HT1080 (cell line): ENCODE measurements at places on chromosomes 2 and 18.

GRCh38 chr2:239316562-239317465 lies 84.0 kb downstream of the HDAC4 start:
- no peak for DNase-seq

DNA sequence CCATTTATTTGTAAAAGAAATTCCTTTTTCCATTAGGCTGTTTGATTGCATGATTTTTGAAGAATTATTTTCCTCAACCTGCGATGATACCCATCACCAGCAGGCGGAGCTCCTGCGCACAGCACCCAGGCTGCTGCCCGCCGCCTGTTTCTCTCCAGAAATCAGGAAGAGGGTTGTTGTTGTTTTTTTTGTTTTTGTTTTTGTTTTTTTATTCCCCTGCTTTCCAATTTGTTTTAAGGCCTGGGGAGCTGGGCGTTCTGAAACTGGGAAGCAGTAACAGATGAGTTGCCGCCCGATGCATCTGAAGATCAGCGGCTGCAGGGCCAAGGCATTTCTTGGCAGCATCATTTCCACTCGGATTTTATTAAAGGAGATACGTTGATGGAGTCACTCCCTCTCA lies 132.1 kb downstream of the MBP start:
- DNase-seq: peak; percentile 42

GRCh38 chr2:177084607-177085006 lies 128.0 kb upstream of the HNRNPA3 start:
- no peak for DNase-seq

DNA sequence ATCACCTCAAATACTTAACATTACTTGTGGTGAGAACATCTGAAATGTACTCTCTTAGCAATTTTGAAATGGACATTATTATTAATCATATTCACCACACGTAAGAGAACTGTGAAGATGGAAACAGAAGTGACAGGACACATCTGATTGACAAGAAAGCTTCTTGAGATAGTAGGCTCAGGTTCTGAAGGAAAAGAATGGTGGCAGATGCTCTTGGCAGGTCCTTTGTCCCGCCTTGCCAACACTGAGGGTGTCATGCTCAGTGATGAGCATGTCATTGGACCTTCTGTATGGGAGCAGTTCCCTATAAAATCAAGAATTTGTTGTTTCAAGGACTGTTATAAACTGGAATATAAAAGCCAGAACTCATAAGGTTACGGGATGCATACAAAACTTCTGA lies 428.1 kb downstream of the THSD7B start:
- no peak for DNase-seq

GRCh38 chr18:11035814-11036495 lies 113.4 kb downstream of the PIEZO2 start:
- no peak for DNase-seq

- peak; percentile 13 for DNase-seq
These were observed 27.1 kb upstream of the SCYGR1 start for GRCh38 chr2:227414846-227415245.

DNA sequence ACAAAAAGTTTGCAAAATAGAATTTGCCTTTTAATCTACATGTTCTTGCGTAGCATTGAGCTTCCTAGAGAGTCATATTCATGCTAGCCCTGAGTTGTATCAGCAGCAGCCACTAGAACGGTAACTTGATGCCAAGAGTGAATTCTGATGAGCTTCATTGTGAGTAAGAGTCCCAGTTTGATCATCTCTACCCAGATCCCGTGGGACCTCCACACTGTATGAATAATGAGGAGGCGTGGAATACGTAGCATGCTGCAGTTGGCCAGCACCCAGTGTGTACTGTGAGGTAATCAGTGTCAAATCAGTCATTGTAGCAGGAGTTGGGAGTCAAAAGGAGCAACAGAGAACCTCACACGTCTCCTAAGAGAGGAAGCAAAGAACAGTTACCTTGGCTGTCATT lies 197.9 kb downstream of the NEDD4L start:
- peak; percentile 70 for DNase-seq

DNA sequence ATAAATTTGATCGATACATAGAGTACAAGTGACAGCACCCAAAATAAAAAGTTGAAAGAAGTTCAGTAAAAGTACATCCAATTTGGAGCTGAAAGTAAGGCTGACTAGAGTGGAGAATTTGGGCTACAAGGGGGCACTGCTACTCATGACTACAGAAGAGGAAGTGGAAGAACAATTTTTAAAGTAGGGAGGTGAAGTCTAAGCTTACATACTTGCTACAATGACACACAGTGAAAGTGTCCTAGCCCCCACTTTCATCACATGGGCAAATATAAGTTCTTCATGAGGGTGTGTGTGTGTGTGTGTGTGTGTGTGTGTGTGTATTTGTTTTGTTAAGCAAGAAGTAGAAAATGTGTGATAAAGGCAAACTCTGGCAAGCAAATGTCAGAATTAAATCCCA lies 45.7 kb downstream of the MAP3K2 start:
- no peak for DNase-seq

- peak; percentile 85 for DNase-seq
These were observed 19.1 kb downstream of the TRAK2 start for GRCh38 chr2:201432038-201432620.

- no peak for DNase-seq
These were observed 11.6 kb upstream of the SCN2A start for GRCh38 chr2:165227571-165227970.

DNA sequence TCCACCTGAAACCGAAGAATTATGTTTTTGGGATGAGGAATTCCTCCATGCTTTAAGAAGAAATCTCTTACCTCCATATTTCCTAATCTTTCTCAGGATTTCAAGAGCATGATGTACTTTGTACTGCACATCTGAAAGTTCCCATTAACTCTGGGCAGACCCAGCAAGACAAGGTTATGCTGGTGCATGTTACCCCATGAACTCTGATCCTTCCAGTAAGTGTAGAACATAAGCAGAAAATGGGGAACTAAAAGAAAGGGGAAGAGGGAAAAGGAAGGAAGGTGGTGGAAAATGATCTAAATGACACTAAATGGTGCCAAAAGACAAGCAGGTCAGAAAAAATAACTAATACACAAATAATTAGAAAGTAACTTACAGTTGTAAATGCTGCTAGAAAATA lies 50.7 kb downstream of the STRN start:
- no peak for DNase-seq

DNA sequence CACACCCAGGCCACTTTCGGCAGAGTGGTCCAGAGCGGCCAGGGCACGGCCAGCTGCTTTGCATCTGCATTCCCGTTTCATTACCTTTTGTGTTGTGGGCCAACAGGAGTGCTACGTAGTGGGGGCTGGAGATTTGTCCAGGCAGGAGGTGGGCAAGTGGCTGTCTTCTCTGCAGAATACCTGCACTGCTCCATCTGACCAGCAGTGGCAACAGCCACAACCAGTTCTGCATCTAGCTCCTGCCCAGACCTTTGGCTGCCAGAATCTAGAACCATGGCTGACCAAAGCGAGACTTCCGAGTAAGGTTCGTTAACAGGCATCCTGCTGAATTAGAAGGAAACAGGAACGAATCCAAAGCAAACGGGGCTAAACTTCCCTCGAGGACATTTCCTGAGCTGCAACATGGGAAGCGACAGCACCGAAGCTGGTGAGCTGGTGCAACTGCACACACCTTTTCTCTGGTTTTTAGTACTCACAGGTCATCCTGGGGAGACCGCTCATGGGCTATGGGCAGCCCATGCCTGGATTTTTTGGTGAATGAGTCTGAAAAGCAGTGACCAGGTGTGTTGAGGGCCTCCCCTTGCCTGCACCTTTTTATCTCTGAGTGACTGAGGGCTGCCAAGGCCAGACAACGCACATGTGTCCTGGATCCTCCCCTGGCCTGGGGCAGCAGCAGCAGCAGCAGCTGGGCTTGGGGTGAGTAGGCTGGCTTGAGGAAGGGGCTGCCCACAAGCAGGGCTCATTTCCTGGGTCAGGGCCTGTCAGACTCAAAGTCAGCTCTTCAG lies 10.5 kb downstream of the GDF7 start:
- no peak for DNase-seq

DNA sequence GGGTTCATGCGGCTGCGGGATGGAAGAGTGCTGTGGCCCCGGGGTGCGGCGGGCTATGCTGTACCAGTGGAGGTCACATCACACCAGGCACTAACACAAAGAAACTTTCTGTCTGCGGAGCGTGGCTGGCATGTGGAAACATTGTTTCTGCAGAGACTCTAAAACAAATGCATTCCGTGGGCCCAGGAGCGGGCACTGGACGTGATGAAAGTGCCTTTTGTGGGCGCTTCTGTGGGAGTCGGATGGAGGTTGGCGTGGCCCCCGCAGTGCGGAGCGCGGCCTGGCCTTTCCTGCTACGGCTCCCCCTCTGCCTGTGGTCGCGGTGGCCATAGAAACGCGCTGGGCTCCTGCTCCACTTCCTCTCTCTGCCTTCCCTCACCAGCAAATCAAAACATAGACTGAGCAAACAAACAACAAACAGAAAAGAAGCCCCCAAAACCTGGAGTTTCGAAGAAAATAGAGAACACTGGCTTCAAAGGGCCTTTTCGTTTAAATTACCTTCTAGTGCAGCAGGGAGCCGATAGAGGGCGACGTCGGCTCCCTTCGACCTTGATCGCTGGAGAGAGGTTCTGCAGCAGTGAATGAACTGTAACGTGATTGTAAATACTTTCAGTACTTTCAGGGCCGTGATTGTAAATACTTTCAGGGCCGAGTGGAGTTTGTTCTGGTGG lies 51.4 kb downstream of the KIF5C start:
- DNase-seq: no peak

DNA sequence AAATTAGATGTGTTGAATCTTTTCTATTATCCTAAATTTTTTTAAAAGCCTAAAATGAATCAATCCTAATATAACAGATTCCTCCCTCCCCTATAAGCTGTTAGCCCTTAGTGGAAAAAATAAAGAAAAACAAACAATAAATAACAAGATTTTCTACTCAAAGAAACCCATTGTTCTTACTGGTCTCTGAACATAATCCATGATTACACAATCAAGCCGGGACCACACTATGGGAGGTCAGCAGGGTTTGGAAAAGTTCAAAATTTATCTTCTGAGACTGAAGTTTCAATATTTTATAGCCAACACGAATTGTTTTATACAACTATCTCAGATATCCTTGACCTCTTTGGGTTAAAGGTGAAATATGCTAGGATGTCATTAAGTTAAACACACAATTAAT lies 57.9 kb downstream of the DPP4 start:
- no peak for DNase-seq

DNA sequence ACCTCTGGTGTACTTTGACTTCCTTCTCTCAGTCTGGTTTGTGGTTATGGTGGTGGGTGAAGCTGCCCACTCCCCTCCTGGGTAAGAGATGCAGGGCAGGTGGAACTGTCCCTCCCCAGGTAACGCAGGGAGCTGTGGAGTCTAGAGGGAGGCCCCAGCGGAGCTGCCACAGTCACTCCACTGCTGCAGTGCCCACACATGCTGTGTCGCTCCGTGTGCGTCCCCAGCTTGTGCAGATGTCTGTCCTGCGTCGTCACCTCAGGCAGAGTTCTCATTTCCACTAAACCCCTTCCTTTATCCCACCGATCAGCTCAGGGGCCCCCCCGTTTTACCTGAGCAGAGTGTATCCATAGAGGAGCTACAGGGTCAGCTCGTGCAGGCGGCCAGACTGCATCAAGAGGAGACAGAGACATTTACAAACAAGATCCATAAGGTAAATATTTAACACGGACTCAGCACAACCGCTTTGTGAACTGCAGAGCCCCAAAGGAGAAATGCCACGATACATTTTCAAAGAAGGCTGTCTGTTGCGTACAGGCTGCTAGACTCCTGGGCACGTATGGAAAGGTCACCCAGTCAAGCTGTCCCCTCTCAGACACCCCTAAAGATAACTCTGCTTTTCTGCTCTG lies 87.4 kb downstream of the MTCL1 start:
- no peak for DNase-seq
